Stimulated activated CD8-positive, alpha-beta memory T cell treated with anti-CD3 and anti-CD28 coated beads, Interleukin-4, amount 100 ng/mL, for 1 hour (primary cell): ENCODE measurements at places on chromosomes 11 and 22.

GRCh38 chr11:20544603-20545237 lies 54.7 kb upstream of the SLC6A5 start:
- no peak for DNase-seq

DNA sequence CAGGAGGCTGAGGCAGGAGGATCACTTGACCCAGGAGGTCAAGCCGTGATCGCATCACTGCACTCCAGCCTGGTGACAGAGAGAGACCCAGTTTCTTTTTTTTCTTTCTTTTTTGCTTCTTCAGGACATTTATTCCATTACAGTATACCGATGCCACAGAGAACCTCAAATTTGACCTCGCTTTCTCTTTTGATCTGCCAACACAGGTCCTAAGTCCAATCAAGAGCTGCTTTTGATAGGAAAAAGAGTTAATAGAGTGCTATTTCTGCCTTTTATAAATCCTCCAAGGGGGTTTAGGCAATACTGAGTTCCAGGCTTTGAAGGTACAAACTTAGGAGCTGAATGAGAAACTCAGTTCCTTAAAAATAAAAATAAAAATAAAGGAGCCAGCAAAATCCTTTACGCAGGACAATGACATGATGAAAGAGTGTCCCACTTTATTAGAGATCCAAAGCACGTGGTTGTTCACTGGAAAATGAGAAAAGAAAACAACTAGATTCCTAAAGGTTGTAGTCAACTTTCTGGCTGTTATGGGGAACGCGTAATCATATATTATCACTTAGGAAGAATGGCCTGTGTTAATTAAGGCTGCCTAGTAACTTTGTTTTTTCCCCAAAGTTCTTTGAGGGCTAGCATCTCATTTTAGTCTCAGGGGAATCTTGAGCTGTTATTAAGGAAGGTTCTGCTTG lies 27.2 kb downstream of the FADD start:
- DNase-seq = no peak

- DNase-seq = no peak
Measured at GRCh38 chr11:15783619-15784018, 572.7 kb downstream of the SOX6 start.

DNA sequence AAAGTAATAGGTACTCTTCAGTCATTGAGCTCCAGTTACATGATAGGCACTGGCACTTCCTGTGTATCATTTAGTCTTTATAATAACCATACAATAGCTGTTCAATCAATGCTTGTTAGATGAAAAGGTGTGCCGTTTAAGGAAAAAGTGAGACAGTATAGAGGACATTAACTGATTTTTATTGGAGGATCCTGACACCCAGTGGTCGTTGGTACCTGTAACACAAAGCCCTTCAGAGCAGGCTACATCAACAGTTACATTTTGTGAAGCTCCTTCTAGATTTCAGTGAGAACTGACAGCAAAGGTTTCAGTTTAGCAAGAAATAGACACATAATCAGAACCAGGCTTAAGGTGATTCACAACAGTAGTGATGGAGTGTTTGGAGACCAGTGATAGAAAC lies 44.2 kb downstream of the CCDC81 start:
- no peak for DNase-seq

GRCh38 chr11:1160231-1161101 lies 2.7 kb downstream of the MUC5AC start:
- no peak for DNase-seq

DNA sequence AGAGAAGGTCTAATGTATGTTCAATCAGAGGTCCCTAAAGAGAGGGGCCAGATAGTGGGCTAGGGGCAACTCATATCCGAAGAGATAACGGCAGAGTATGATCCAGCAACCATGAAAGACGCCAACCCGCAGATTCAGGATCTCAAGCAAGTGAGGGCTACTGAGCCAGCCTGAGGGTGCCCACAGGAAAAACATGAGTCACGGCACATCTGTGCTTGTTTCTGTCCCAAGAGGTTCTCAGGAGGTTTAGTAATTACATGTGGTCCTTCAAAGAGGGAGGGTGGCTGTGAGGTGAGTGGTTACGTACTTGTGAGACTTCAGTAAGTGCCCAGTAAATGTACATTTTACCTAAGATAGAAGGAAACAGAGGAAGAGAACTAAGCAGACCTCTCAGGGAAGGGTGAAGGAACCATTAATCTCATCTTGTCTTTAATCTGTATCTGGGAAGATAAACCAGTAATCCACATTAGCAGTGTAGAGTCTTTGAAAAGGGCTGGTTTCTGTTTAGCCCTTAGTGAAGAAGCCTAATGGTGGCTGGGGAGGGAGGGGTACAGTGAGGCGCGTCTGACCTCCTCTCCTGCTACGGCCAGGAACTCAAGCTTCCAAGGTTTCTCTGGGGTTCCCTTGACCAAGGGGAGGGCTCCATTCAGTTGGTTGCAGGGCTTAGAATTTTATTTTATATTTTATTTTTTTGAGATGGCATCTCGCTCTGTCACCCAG lies 10.2 kb downstream of the SIRT3 start:
- no peak for DNase-seq

- no peak for DNase-seq
Measured at GRCh38 chr11:59222464-59223060, 9.8 kb upstream of the MPEG1 start.

- DNase-seq = no peak
Measured at GRCh38 chr11:74611369-74611861, 19.0 kb downstream of the POLD3 start.

GRCh38 chr22:39150848-39151215 lies 1.6 kb downstream of the CBX7 start:
- DNase-seq = no peak

DNA sequence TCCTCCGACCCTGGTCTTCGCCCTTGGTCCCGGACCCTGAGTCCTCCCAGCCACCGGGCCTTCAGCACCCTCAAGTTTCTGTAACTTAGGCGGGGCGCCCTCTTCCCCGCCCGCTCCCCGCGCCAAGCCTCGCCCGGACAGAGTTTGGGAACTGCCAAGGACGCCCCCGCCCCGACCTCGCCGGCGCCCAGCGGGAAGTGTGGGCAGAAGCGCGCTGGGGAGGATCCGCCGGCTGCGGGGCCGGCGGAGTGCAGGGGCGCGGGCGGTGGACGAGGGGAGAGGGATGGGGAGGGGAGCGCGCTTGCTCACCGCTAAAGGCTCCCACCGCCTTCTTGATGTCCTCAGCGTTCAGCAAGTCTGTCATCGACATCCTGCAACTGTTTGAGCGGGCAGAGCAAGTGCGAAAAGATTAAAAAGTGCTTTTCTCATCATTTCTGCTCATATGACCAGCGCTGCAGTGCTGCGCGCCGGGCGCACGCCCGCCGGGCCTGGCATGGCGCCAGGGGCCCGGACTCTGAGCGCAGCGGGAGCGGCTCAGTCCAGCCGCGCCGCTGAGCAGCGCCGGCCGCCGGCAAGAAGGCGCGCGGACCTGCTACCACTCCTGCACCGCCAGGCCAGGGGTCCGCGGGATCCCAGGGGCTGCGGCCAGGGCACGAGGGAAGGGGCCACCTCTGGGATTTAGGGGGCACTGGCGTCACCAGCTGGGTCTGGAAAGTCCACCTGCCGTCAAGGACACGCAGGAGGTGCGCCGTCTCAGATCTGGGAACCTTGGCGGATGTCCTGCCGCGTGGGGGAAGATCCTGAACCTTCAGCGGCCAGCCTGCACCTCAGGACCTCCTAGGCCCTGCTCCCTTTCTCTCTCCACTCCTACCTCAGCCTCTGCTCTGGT lies at the start of gene PVALB:
TSS of gene PVALB (minus strand) at position 400 of the 889 bp plus-strand sequence. CDS start at position 370, 30 bp downstream.
- DNase-seq = no peak

DNA sequence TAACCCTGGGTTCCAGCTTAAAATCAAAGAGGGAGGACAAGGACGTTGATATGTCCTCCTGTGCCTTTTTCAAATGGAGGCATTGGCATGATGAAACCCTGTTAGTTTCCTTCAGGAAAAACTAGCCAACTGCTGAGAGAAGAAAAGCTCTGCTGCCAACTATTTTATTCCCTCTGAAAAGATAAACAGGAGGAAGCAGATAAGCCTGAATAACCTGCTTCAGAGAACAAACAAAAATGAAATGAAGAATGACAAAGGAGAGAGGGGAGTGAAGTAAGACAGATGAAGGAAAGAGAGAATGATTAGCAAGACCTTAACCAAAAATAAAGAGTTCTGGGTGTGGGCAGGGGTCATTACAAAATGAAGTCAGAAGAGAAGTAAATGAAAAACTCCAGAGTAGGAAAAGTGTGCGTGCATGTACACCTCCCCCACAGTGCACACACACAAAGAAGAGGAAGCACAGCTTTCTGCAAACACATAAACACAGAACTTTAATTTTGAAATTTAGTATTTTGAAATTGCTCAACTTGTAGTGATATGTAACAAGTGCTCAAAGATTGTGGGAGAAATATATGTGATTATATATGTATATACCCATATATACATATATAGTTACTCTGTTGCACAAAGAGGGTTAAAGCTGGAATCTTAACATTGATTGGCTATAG lies 332.2 kb downstream of the LUZP2 start:
- no peak for DNase-seq

- no peak for DNase-seq
Measured at GRCh38 chr11:113477321-113477720, 2.1 kb upstream of the DRD2 start.

DNA sequence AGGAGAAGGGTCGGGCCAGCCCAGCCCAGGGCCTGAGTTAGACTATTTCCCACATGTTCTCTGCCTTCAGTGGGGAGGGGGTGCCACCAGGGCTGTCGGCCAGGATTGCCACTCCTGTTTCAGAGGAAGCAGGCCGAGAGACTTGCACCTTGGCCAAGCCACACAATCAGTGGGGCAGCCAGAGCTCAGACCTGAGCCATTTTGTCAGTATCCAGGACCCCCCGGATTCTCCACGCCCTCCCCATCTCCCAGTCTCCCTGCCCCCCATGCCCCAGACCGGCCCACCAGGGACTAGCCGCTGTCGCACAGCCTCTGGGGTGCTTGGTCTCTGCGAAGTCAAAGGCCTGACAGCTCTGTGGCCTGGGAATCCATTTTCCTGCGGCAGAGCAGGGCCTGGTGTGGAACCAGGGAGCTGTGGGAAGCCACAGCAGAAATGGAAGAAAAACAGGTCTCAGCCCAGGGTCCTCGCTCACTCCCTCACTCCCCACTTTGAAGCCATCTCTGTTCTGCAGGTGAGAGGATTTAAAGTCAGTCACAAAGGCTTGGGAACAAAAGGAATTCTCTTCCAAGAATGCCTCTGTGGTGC lies 25.5 kb upstream of the MGAT3 start:
- DNase-seq = no peak

GRCh38 chr22:36865346-36865745 lies 4.5 kb downstream of the NCF4 start:
- DNase-seq = no peak

GRCh38 chr11:8671193-8671612 lies 11.3 kb downstream of the TRIM66 start:
- no peak for DNase-seq

DNA sequence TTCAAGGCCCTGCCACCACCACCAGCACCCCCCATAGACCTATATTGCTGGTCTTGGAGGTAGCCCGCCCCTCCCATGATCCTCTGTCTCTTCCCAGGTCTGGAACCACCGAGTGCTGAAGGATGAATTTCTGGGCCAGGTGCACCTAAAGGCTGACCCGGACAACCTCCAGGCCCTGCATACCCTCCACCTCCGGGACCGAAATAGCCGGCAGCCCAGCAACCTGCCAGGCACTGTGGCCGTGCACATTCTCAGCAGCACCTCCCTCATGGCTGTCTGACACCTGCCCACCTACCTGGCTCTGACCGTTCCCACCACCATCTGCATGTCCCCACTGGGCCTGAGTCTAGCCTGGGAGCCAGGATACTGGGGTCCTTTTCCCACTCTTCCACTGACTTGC lies 4.5 kb upstream of the MYO7A start:
- no peak for DNase-seq

DNA sequence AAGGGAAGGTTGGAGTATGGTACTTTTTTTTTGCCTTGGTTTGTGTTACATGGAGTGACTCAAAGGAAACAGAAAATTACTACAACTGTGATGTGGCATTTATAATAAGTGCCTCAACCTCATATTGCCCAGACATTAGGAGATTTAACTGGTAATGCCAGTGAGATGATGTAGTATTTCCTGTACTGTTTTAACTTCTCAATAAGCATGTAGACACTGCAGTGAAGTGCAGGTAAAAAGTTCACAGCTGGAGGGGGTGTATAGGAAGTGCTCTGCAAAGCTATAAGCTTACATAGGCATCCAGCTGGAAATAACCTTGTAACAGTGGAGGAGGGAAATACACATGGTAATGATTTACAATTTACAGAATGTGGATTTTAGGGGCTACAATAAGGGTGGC lies 138.2 kb upstream of the MTMR2 start:
- DNase-seq = no peak

GRCh38 chr11:121309688-121310087 lies 17.1 kb downstream of the SC5D start:
- DNase-seq = no peak

DNA sequence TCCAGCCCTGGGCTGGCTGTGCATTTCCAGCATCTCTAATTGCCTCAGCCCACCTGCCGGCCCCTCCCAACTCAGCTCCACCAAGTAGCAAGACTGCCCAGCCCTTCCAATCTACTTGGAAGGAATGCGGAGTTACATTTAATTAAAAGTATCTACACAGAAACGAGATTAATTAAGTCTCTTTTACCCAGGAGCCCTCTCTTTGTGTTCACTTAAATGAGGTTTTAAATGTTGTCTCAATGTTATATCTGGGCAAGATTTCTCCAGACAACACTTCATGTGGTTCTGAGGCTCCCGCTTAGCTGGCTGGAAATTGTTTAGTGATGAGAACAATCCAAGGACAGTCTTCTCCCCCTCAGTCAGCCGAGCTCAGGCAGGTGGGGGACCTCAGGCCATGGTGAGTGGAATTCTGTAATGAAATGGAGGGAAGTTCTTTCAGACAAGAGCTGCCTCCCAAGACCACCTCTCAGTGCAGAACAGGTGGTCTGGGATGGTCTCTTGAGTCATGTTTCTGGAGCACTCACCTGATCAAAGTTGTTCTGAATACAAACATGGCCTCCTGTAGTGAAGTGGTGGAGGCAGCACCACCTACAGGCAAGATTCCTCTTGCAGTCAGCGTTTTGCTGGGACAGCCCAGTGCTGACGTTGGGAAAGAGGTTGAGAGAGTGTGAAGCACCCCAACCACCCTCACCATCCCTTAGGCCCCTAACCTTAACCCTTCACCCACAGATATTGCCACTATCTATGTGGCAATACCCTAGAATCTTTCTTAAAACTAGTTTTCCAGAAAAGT lies 371.6 kb downstream of the CADM1 start:
- no peak for DNase-seq

DNA sequence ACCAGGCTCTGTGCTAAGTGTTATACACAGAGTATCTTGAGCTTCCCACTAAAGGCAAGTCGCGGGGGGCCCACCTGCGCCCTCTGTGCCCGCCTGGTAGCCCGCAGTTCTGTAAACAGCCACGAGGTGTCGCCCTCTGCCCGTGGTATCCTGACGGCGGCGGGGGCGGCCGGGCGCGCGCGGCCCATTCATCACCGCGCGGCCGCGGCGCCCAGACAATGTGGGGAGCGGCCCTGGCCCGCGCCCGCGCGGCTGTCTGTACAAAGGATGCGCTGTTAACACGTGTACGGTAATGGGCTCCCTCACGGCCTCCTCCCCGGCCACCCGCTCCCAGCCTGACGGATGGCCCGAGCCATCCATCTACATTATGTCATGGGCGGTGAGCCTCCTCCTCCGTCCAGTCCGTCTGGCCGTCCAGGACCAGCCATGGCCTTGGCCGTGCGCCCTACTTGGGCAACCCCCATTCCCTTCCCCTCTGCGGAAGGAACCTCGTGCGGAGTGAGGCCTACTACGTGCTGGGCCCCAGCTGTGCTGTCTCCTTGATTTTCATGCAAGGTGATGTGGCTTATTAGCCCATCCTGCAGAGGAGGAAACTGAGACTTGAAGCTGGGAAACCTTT lies 99.4 kb downstream of the MIAT start:
- no peak for DNase-seq
